ENCODE measurements at places on chromosomes 5 and 9.

- no peak for DNase-seq
Observed at GRCh38 chr5:118008779-118009178, 979.6 kb downstream of the DTWD2 start.

GRCh38 chr9:111979561-111979960 lies 82.9 kb downstream of the UGCG start:
- no peak for DNase-seq

DNA sequence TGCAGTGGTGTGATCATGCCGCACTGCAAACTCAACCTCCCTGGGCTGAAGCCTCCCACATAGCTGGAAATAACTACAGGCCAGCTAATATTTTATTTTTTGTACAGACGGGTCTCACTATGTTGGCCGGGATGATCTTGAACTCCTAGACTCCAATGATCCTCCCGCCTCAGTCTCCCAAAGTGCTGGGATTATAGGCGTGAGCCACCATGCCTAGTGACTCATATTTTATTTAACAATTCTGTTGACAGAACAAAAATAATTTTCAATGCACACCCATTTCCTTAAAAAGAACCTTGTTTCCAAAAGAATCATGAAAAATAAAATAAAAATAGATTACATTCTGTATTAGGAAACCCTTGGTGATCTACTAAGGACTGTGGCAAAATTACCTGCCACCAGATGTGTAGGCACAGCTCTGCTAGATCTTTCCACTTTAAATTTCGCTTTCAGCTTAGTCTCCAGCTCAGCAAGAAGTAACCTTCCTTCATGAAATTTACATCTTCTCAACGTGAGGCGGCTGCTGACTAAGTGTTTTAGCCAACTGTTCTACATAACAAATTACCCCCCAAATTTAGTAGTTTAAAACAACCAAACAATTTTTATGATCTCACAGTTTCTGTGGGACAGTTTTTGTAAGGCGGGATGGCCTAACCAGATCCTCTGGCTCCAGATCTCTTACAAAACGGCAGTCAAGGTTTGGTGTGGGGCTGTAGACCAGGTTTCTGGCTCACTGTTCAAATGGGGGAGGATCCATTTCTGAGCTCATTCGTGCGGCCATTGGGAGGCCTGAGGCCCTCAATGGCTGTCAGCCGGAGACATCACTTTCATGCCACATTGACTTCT lies 32.6 kb upstream of the GOLPH3 start:
- no peak for DNase-seq

- DNase-seq: no peak
Observed at GRCh38 chr5:58450811-58451629, 8.9 kb downstream of the PLK2 start.

GRCh38 chr5:138645778-138646575 lies 70.8 kb upstream of the HSPA9 start:
- DNase-seq: no peak

GRCh38 chr5:116646611-116647289 lies 72.1 kb upstream of the SEMA6A start:
- no peak for DNase-seq

DNA sequence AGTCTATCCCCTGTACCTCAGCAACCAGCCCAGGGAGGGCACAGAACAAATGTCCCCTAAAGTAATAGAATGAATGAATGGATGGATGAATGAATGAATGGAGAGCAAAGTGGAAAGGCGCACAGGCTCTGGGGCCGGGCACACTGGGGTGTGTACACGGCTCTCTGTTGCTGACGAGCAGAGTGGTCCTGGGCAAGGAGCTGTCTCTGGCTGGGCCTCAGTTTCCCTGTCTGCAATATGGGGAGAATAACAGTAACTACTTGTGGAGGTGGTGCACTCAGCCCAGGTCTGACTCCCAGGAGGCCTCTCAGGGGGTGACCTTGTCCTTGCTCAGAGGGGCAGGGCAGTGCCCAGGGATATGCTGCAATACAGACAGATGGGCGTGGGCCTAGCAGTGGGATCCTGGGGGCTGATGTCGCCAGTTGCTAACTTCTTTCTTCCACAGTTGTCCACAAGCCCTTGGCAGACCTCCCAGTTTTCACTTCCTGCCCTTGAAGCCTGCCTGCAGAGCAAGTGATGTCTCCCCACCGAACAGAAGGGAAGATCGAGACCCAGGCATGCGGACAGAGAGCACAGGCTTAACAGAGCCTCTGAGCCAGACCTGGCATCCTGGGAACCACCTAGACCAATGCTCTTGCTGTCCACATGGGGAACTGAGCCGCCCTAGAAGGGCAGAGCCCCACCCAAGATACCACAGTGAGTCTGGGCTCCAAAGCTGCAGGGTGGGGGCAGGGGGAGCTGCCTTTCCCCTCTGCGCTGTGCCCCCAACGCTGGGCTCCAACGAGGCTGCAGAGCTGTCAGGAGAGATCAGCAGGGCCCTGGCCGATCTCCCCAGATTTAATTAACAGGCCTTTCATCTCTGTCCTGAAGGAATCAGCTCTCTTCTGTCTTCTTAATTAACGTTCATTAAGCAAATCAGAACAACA lies 13.6 kb upstream of the LAMC3 start:
- DNase-seq: no peak

GRCh38 chr9:112659906-112660305 lies 58.0 kb downstream of the INIP start:
- DNase-seq: no peak

- DNase-seq: no peak
Observed at GRCh38 chr9:83138422-83139135, 75.6 kb upstream of the RASEF start.

DNA sequence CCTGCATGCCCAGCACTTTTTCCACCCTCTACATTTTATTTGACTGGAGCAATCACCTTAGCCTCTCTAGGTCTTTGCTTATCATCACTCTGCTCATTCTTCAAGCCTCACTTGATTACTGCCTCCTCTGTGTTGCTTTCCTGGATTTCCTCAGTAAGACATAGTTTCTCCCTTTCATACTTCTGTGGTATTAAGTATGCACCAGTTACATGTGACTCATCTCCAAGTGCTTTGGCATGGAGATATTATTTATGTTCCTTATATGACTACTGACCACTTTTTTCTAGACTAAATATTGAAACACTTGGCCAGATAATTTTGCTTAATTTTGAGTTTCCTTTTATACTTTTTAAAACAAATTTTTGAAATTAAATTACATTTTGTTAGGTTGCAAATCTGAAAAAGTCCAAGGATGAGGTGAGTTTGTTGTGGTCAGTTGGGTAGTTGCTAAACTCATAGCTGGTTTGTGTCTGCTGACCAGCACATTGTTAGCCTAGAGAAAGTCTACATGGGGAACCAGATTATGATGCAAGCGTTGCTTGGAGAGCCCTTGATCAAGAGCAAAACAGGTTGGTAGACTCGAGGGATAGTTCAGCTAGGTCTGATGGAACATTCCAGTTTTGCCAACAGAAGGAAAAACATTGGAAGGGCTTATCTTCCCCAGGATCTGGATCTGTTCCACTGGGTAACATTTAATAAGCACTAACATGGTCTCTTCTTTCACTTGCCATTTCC lies 140.2 kb downstream of the TMC1 start:
- no peak for DNase-seq

GRCh38 chr5:139210585-139210984 lies 12.4 kb upstream of the SIL1 start:
- no peak for DNase-seq

- DNase-seq: no peak
Observed at GRCh38 chr5:61352180-61352579, 20.1 kb downstream of the ZSWIM6 start.

- DNase-seq: no peak
Observed at GRCh38 chr5:26329562-26330189, 708.7 kb downstream of the CDH9 start.

GRCh38 chr5:39072925-39073766 lies 1.1 kb downstream of the RICTOR start:
- peak; percentile 26 for DNase-seq

DNA sequence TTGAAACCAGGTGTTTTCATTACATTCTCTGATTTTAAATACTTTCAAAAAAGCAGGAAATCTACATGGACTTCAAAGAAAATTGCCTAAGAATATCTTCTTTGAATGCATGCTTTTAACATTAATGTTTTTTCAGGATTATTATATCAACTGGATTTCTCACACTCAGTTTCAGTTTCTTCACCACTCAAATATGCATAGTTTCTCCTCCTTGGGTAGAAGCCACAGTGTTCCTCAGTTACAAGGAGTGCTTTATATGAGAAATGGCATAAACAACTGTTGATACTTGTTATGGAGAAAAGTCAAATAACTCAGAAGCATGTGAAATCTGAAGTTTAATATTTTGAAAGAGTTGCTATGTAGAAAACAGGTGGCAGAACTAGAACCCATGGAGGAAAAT lies 196.9 kb downstream of the DMRTA1 start:
- no peak for DNase-seq

- DNase-seq: no peak
Observed at GRCh38 chr9:117771136-117771535, 66.9 kb downstream of the TLR4 start.

GRCh38 chr9:118630931-118631595 lies 738.2 kb downstream of the BRINP1 start:
- no peak for DNase-seq

- no peak for DNase-seq
Observed at GRCh38 chr9:113299800-113300292, 3.3 kb downstream of the RNF183 start.

GRCh38 chr9:97367729-97368128 lies 44.2 kb upstream of the TDRD7 start:
- DNase-seq: no peak

DNA sequence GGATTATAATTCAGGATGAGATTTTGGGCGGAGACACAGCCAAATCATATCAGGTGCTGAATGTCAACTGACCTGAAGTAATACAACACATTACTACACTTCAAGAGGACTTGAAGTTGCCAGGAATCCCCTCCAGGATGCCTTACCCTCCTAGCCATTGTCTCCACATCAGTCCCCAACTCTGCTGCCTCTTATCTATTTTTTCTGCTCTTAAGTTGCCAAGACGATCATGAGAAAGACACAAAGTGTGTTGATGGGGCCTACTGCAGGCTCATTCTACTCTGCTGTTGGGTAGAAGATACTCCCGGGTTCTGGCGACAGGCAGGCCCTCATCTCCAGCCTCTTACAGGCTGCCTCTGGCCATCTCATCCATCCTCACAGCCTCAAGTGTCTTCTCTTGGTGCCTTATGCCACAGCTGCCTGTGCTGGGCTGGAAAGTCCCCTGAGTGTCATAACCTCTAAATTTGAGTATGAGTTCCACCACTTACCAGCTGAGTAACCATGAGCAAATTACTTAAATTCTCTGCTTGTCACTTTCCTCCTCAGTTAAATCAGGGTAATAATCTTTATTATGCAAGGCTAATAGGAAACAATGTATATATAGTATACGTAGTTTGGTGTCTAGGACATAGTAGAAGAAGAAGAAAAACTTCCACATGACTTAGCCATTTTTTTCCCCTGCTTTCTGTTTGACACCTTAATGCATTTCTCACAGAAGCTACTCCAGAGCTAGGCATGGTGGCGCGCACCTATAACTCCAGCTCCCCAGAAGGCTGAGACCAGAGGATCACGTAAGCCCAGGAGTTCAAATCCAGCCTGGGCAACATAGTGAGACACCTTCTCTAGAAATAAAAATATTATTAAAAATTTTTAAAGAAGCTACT lies 73.0 kb upstream of the SNX2 start:
- no peak for DNase-seq

- DNase-seq: no peak
Observed at GRCh38 chr9:72509635-72510034, 11.8 kb upstream of the TMC1 start.

DNA sequence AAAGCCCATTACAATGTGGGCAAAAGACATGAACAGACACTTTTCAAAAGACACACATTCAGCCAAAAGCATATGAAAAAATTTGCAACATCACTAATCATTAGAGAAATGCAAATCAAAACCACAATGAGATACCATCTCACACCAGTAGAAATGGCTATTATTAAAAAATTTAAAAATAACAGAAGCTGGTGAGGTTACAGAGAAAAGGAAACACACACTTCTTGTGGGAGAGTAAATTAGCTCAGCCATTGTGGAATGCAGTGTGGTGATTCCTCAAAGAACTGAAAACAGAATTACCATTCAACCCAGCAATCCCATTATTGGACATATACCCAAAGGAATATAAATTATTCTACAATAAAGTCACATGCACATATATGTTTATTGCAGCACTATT lies 585.2 kb upstream of the TUSC1 start:
- no peak for DNase-seq

- DNase-seq: no peak
Observed at GRCh38 chr9:114271556-114272510, 51.1 kb upstream of the ORM1 start.

DNA sequence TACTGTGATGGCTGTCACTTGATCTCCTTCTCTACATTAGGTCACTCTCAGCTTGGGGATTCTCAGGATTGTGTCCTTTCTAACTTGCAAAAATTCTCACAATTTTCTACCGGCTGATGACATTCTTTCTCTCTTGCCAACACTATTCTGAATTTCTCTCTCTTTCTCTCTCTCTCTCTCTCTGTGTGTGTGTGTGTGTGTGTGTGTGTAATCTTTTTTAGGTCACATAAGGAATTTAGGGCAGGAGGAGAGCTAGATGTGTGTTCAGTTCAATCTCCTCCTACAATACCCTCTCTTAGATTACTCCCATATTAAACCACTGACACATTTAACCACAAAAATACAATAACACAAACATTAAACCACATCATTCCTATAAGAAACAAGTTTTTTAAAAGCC lies 242.3 kb upstream of the NREP start:
- DNase-seq: no peak

GRCh38 chr9:72025906-72026305 lies 34.5 kb downstream of the C9orf57 start:
- DNase-seq: no peak

All from stimulated activated CD4-positive, alpha-beta T cell treated with anti-CD3 and anti-CD28 coated beads, Interleukin-15, amount 100 ng/mL, for 48 hours (primary cell).